ENCODE measurements at places on chromosomes 11 and 22.
A peak's percentile ranks its signal among the peaks of the same experiment; 100 is the strongest.

GRCh38 chr22:44442186-44442815 is 55.7 kb downstream of the RTL6 start:
- no peak for DNase-seq

GRCh38 chr11:112103446-112103845 is 16.8 kb downstream of the SDHD start:
- DNase-seq, result peak; percentile 43

DNA sequence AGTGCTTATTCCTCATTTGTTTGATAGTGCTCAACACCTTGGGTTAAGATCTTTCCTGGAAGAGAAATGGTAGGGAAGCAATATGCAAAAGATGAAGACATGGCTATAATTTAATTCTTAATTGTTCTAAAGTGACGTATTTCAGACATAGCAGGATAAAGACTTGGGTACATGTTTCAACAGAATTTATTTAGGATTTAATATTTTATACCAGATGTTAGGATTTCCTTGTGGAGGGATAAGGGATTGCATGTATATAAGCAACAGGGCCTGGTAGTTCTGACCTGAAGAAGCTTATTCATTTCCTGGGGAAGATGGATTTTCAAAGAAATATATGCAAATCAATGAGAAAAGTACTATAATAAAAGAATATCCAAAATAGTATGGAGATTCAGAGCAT is 163.8 kb downstream of the FAT3 start:
- DNase-seq, result no peak

DNA sequence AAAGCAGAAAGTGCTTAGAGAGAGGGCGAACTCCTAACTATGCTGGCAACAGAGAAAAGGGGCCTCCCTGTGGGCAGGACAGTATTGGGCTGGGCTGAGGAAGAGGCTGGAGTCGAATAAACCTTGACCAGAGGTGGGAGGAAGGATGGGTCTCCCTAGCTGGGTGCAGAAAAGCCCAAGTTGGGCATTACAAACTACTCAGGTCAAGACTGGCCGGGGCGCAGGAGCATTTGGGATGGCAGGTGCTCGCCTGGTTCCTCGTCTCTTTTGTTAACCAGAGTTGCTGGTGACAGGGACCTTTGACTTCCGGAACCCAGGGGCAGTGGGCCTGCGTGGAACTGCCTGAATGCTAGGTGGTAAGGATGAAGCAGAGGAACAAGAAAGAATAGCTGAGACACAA is 80.3 kb upstream of the SHISAL1 start:
- no peak for DNase-seq

DNA sequence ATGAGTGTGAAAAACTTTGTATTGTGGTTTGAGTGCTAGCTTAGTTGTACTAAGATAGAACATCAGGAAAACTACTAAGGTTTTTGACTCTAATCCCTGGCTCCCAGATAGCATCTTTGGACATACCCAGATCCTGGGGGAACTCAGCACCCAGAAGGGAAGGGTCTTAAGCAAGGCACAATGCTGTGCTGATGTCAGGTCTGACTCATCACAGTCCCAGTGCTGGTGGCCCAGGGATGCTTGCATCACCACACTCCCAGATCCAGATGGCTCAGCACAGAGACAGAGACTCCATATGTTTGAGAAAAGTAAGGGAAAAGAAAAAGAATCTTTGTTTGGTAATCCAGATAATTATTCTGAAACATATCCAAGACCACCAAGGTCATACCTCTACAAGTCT is 18.3 kb upstream of the OR56A3 start:
- DNase-seq, result no peak

- no peak for DNase-seq
Observed at GRCh38 chr11:65862191-65862735, 2.0 kb downstream of the MUS81 start.

- no peak for DNase-seq
Observed at GRCh38 chr11:121515335-121515671, 62.5 kb upstream of the SORL1-AS1 start.

- DNase-seq, result no peak
Observed at GRCh38 chr11:12319988-12320387, 57.4 kb upstream of the PARVA start.

- DNase-seq, result no peak
Observed at GRCh38 chr11:98589967-98590366, 430.8 kb upstream of the CNTN5 start.

All from suppressor macrophage (primary cell).